Fibroblast of skin of abdomen (primary cell): ENCODE measurements at places on chromosomes 3 and 15.

DNA sequence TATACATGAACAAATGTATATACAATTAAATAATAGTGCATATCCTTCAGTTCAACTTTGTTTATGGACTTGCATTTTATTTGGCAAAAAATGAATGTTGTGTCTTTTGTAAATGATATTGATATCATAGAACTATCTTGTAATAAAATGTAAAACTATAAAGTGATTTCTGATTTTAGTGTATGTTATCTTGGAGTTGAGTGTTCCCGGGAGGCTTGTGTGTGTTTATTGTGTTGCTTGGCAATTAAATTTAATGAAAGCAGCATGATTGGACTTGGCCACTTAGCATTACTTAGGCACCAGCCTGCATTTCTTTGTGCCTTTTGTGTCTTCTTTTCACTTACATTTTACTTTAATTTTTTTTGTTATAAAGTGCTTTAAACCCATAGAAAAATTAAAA is 10.6 kb downstream of the ARHGEF26 start:
- DNase-seq = no peak

- no peak for DNase-seq
Measured at GRCh38 chr3:2198776-2199279, 100.2 kb downstream of the CNTN4 start.

GRCh38 chr3:10876661-10877060 is 60.6 kb downstream of the SLC6A11 start:
- no peak for DNase-seq

DNA sequence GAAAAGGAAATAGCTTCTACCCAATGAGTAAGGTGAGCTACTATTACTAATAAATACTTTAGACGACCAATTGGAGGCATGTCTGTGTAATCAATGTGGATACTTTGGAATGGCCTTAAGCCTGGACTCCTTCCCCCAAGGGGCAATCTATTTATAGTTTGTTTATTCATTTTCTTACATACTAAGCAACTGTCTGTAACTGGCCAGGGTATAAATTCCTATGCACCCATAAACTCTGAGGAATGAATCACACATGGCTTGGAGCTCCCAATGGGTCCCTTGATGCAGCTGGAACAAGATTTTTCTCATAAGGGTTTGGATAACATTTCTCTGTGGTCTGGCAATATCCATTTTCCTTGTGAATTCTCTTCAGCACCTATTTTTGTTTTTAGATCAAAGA is 506.8 kb downstream of the EDEM1 start:
- DNase-seq = no peak

- DNase-seq = no peak
Measured at GRCh38 chr3:126288314-126288713, 68.9 kb downstream of the KLF15 start.

DNA sequence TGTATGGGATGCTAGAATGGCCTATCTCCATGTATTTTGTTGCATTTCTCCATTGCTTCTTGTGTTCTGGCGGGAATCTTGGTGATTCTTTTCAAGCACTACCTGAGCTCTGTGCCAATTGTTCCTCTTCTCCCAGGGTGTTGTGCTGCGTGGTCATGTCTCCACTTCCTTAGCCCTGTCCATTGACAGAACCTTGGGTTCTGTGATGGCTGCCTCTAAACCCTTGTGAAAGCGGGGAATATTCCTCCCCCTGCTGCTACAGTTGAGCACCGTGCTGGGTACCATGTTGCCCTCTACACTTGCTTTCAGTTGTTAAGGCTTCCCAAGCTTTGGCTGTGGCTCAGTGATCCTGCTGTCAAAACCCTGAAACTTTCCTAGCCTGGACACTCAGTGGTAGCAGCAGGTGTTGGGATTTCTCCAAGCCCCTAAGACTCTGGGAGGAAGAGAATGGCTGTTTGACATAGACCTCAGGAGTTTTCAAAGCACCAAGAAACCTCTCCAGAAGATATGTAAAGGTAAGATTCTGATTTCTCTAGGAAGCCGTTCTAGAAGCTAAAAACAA is 69.5 kb downstream of the MBNL1 start:
- no peak for DNase-seq

DNA sequence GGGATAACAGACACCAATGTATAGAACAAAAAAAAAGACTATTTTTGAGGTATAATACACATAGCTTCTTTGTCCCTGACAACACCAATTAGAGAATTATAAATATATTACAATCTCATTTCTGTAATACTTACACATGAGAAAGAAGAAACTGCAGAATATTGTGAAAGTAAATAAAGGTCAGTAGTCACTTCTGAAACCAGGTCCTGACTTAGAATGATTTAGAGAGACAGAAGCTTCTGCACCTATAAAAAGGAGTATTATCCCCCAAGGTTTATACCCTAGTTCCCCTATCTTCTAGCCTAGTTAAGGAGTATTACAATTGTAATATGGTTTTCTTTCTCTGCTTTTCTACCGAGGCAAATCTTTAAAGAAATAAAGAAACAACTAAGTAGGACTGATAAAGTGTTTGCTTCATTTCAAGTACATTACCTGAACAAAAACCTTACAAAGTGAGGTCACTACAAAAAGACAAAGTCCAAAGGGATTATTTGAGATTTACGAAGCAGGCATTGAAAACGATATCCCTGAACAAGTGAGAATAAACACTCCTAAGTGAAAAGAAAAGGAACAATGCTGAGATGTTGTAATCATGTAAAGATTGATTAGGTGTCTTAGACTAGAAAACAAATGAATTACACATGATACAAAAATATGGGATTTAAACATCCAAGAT is 103.0 kb downstream of the GBE1 start:
- no peak for DNase-seq

- no peak for DNase-seq
Measured at GRCh38 chr3:48681541-48681880, 4.2 kb downstream of the NCKIPSD start.

GRCh38 chr15:82568986-82569385 is 28.7 kb upstream of the RPS17 start:
- DNase-seq = no peak

DNA sequence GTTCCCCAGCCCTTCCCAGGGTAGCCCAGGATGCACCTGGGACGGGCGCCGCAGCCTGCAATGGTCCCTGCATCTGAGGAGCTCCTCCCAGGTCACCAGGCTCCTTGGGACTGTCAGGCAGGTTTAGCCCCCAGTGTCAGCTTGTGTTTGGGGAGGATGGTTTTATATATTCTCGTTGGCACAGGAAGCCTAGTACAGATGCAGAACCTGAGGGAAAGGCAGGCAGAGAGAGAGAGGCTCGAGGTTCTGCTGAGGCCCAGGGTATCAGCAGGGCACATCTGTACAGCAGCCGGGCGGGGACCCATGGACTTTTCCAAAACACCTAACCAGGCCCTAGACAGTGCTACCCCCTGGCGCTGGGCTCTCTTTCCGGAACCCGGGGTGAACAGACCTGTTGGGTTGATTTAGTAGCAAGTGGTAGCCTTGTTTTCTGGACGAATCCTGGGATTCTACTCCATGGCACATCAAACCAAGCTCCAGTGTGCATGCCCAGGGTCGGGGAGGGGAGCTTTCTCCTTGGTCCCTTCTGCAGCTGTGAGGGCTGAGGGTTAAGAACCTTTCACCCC is 8.6 kb downstream of the PAK6 start:
- no peak for DNase-seq

DNA sequence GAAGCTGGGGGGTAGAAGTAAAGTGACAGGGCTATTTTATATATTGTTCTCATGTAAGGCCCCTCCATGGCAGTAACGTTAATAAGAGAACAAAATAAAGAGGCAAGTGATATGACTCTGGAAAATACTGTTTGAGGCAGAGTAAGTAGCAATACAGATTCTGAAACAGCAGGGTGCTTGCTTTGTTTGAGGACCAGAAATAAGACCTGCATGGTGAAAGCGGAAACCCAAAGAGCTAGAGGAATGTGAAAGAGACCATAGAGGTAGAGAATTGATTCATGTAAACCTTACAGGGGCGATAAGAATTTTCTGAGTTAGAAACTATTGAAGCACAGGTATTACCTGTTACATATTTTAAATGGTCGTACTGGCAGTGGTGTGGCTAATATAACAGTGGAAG is 1517.1 kb downstream of the SI start:
- no peak for DNase-seq

DNA sequence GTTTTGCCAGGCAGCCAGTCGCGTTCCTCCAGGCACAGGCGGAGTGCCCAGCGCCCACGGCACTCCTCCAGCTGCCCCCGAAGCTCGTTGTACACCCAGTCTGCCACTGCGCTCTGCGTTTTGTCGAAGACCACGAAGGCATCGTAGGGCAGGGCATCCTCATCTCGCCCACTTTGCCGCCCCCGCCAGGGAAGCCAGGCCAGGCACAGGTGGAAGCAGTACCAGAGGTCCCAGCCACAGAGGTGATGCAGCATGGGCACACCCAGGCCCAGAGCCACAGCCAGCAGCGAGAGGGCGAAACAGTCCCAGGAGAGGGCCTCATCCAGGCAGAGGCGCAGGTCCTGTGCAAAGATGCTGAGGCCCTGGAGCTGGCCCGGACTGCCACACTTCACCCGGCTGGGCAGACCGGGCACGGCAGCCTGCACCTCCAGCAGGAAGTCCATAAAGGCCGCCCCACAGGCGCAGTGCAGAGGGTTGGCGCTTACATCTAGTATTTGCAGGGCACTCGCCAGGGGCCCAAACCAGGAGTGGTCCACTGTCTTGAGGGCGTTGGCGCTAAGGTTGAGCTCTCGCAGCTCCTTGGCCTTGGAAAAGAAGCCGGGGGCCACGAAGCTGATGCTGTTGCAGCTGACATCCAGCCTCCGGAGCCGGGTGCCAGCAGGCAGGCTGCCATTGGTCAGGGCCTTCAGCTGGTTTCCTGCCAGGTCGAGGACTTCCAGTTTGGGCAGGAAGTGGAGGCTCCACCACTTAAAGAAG is 3.7 kb downstream of the TLR9 start:
- no peak for DNase-seq

DNA sequence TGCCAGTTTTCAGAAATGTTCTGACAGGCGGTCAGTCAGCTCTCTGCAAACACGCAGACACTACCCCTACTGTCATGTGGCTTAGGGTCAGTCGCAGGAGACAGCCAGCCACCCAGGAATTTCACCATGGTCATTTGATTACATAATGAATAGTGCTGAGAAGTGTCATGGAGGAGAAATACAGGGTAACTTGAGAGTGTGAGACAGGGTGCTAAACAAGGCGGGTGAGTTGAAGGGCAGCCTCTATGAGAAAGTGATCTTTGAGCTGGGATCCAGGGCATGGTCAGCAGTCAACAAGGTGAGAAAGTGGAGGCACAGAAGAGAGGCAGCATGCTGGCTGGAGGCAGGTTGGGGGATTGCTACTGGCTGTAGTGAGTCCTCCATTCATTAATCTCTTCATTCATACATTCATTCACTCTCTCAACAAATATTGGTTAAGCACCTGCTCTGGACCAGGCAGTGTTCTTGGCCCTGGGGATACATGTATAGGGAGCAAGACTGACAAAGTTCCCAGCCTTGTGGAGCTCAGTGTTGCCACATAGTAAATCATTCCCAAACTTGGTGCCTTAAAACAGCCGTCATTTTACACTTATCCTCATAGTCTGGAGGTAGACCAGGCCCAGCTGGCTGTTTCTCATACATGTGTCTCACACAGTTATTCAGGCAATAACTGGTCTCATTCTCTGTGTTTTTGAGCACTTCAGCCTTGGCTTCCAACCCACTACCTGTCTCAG is 14.8 kb downstream of the PXYLP1 start:
- no peak for DNase-seq

DNA sequence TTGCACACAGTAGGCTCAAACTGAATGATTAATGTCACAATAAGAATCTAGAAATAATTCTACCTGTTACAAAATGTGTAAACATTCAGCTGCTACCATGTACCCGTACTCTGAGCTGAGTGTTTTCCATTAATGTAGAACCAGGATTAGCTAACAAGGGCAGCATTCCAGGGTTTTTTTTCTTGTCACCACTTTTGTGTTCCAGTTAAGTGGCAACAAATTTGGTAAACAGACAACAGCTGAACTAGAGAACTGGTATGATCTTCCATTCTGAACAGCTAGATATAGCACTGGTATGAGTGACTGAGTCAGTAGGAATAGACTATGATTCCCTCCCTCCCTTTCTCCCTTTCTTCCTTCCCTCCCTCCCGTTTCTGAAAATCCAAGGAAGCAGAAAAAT is 229.4 kb downstream of the CD47 start:
- no peak for DNase-seq

- no peak for DNase-seq
Measured at GRCh38 chr3:134198414-134198813, 52.2 kb downstream of the RYK start.

- DNase-seq = no peak
Measured at GRCh38 chr15:34314491-34315490, 22.8 kb downstream of the SLC12A6 start.

DNA sequence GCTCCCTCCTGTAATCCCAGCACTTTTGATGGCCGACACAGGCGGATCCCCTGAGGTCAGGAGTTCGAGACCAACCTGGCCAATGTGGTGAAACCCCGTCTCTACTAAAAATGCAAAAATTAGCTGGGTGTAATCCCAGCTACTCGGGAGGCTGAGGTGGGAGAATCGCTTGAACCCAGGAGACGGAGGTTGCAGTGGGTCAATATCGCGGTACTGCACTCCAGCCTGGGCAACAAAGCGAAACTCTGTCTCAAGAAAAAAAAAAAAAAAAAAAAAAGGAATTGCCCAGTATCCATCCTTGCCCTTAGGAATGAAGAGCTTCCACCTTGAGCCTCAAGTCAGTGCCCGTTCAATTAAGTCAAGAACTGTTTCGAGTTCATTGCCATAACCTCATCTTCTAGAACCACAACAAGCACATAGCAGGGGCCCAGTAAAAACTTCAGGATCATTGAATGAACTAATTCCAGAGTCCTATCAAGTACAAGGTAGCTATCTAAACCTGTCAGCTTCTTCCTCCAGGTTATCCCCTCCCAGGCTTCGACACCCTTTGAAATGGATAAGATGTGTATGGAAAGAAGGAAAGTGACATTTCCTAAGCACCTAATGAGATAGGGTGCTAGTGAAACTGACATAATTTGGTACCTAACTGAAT is 826 bp downstream of the DBR1 start:
- no peak for DNase-seq

DNA sequence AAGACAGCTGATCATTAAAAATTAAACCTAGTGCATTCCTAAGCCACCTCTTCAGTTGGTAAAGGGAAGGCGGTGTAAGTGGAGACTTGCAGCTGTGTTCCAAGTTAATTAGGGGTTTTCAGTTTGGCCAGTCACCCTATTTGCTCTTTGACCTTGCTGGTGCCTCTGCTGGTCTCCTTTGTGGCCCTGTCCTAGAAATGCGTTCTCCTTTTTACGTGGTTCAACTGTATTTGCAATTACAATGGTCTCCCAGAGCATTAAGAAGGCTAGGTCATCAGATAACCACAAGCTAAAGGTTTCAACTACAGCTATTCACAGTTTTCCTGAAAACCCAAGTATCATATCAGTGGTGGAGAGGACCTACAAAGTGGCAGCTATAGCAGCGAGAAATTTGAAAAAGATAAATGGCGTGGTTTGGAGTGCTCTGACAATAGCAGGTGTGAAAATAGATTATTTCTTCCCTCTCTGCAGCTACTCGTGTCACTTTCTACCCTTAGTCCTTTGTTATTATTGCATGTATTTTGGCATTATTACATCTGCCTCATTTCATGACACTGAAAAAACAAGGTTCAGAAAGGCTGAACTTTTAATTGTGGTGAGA is 203.5 kb upstream of the TBC1D5 start:
- DNase-seq = no peak

GRCh38 chr3:41999909-42000308 is 38.0 kb upstream of the ULK4 start:
- DNase-seq = no peak

- DNase-seq = peak; percentile 62
Measured at GRCh38 chr3:18237251-18238005, 187.7 kb downstream of the SATB1 start.

GRCh38 chr3:188954590-188955208 is 217.1 kb upstream of the TPRG1 start:
- DNase-seq = peak; percentile 84
